ENCODE measurements at places on chromosomes 16 and 17. TPM values are rescaled to one million over a fixed set of nuclear protein-coding genes. Genes with fewer than 3 reads are reported as not detected.

OR3A3 gene
- total RNA-seq = not detected

FN3K gene
- total RNA-seq = 7.9 TPM

FOXO3B gene
- 3.0 TPM for total RNA-seq

ALOXE3 gene
- 8.0 TPM for total RNA-seq

G6PC1 gene
- not detected for total RNA-seq

ELMO3 gene
- 1.3 TPM for total RNA-seq
